Karpas-422 (cell line): ENCODE measurements at places on chromosomes 11 and 22. TPM values are rescaled to one million over a fixed set of nuclear protein-coding genes. Genes with fewer than 3 reads are reported as not detected.

TTC36 gene
- not detected in 2 replicates for total RNA-seq

- DNase-seq: no peak
Measured at GRCh38 chr22:17930455-17931313, 93.7 kb downstream of the MICAL3 start.

DNA sequence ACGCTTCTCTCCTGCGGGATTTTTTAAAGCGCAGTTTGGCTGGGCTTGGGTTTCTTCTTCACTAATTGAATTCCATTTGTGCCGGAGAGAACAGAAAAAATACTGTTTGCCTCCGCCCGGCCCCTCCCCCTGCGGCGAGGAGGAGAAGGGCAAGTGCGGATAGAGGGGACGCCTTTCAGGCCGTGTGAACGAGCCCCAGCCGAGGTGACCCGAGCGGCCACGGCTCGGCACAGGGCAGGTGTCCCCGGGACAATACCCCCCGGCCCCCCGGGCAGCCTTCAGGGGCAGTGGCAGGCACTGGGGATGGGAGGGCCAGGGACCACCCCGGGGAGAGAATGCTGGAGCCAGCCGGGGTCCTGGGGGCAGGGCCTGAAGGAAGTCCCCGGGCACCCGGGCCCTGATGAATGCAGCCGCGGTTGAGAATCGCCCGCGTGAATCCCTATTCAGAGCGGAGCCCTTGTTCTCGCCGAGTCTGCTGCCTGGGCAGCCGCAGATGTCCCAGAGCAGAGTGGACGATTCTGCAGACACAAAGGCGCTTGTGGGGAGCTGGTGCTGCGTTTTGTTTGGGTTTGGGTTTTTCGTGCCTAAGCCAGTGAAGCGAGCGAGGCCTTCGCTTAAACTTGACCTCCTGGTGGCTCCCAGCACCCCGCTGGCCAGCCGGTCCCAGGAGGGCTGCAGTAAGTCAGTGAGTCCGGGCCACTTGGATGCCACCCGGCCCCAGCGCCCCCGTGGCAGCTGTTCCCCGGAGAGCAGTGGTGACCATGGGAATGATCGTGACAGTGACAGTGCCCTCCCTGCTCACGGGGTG lies 96.0 kb downstream of the WNT7B start:
- DNase-seq: no peak

DNA sequence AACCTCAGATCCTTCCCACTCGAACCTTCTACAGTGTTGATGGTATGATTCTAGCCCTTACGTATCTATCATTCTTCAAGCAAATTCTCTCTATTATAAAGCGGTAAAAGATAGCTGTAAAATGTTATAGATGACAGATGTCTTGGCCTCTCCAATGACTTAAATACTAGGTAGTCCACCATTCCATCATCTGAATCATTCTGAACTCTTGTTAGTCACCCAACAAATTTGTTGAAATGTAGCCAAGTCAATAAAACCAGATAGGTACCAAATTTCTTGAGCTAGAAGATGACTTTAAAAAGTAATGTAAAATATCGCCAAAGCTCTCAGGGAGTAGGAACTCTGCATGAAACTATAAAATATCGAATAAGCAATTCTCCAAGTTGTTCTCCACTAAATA lies 32.6 kb upstream of the PICALM start:
- DNase-seq: no peak

DNA sequence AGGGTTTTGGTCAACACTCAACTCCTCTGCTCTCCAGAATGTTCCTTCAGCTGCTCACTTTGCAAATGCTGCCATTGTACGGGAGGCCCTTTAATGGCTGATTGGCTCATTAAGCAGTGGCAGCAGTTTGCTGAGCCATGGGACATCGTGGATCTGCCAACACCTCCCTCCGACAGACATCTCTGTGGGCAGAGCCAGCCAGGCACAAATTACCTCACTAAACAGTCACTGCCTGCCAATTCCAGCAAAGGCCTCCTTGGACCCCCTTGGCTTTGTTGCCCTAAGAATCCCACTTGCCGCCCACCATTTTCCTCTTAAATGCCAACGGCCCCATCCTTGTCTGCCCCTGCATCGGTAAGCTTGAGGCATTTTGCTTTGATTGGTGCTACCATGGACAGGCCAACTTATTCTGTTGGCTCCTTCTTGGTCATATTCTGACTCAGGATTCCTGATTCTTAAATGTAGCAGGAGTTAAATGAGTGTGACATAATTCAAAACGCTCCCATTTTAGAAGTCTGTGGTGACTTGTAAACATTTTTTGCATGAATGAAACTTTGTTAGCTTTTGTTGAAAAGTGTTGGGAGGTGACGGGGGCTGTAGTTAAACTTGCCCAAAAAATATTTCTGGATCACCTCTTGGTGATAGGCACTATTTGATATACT lies 57.5 kb upstream of the LMO2 start:
- no peak for DNase-seq

NEFH gene
- total RNA-seq: not detected in 2 replicates

GRCh38 chr11:80168796-80169195 lies 728.0 kb upstream of the TENM4 start:
- no peak for DNase-seq

RIC3 gene
- total RNA-seq: not detected in 2 replicates

GRCh38 chr22:25775531-25775930 lies 33.5 kb downstream of the MYO18B start:
- DNase-seq: no peak

HBB gene
- not detected in 2 replicates for total RNA-seq

- DNase-seq: no peak
Measured at GRCh38 chr11:118659953-118660680, 19.3 kb downstream of the TREH start.

- DNase-seq: no peak
Measured at GRCh38 chr11:31821766-31822165, 10.6 kb upstream of the PAX6 start.

DNA sequence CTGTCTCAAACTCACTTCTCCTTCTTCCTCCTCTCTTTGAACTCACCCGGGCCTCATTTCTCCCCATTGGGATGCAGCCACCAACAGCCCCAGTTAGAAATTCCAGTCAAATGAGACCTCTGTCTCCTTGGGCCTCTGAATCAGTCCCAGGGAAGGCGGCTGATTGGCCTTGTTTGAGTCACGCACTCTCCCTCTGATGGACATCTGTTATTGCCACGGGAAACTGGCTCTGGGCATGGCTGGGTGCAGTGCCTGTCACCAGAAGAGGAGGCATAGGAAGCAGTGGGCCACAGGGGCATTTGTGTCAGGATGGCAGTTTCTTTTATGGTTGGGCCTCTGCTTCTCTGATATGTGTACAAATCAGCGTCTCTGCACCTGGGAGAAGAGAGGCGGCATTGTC lies 9.6 kb upstream of the WNT11 start:
- no peak for DNase-seq
